Right lung (tissue), 10 donors: ENCODE measurements at places on chromosomes 11 and 22.
A peak's percentile ranks its signal among the peaks of the same experiment; 100 is the strongest.

DNA sequence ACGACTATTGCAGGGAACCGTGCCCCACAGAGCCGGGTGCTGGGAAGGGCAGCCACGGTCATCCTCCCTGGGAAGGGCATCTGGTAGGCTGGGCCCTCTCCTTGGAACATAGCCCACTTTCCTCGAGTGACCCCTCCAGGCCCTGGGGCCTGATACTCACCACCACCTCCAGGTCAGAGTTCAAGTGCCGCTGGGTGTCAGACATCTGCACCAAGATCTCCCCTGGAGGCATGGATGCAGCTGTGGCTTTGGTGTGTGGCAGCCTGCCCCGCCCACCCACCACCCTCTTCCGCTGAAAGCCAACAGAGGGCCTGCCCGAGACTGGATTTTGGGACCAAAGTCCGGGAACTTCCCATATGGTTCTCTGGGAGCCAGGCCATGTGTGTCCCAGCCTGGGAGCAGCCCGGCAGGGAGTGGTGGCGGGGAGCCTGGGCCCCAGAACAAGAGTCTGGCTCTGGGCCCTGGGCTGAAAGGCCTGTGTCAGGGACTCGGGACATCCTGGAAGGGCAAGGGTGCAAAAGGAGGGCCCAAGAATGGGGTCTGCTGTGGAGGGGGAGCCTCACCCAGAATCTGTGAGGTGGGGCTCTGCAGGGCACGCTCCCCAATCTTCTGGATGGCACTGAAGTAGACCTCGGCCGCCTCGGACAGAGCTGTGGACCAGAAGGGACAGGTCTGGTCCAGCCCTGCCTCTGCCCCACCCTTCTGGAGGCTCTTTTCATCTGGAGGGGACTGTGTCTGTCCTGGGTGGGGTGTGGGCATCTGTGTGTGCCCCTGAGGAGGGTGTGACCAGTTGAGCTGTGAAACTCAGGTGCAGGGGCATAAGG is 2.6 kb downstream of the BAIAP2L2 start:
- no peak for DNase-seq

- no peak for DNase-seq
Observed at GRCh38 chr11:1337647-1338007, 28.2 kb upstream of the TOLLIP start.

GRCh38 chr22:39622881-39623367 is 52.4 kb downstream of the CACNA1I start:
- peak; percentile 33 for DNase-seq

- DNase-seq: no peak
Observed at GRCh38 chr22:38728871-38729796, 23.4 kb downstream of the GTPBP1 start.

DNA sequence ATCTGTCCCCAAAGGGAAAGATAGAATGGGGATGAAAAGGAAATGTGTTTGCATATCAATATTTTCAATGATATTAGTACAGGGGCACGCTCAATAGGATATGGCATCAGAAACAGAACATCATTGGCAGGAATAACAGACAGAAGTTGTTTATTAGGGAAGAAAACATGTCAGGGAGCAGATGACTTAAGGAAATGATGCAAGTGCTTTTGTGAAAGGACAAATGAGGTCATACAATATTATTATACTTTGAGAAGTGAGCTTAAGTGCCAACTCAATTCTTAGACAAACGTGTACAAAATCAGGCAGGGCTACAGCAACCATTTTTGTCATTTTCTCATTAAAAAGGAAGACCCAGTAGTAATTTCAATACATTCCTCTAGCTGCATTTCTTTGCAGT is 388.4 kb downstream of the SOX6 start:
- no peak for DNase-seq

DNA sequence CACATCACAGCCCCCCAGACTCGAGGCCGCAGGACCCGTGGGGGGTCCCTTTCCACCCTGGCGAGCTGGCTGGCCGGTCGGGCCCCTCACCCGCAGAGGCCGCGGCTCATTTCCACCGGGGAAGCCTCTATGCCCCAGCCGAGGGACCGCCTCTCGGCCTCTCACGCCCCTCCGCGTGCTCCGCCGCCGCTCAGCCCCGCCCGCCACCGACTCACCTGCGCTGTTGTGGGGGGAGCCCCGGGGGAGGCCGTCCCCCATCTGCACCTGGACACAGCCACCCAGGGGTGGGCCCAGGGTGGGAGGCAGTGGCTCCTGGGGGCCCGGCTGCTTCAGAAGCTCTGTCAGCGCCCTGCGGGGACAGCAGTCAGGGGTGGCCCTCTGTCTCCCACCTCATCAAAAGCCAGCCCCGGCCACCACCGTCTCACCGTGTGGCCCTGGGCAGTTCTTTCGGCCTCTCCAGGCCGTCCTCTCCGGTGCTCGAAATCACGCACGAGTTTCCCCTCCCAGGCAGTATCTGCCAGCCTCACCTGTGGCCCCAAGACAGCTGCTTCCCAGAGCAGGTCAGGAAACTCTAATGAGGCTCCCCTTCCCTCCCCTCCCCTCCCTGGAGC is 3.8 kb downstream of the SHISA8 start:
- no peak for DNase-seq

DNA sequence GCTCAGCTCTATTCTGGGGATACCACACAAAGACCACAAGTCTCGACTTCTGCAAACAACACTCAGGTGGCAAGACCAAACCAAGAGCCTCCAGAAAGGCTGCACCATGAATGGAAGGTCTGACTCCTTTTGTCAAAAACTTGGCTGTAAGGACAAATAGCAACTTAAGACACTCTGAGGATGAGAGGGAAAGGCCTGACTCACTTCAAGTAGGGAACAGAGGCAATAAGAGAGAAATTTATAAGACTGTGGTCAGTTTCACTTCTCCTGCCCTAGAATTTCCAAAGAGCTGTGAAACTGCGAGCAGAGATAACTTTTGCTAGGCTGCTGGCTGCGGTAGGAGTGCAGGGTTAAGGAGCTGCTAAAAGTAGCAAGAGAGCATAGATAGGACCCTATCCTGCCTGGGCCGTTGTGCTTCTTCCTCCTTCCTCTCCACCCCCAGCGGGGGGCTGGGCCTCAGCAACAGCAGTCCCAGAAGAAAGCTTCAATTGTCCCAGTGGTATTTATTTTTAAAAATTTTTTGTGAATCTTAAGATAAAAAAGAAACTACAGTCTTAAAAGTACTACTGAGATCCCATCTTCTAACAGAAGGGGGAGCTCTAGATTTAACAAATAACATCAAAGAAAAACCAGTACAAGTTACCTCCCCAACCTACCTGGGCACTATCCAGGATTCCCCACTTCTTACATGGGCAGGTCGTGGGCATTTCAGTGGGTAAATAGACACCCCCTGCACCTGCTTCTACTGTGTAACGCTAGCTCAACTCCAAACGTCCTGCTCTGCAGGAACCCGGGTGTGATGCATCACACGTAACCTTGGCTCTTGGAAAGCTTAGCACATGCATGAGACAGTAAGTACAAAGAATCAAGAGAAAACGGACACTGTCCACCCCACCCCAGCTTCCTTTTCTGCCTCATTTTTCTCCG is 66.4 kb downstream of the SGSM3 start:
- DNase-seq: peak; percentile 49

- DNase-seq: no peak
Observed at GRCh38 chr22:24801901-24802465, 4.0 kb upstream of the SGSM1 start.

DNA sequence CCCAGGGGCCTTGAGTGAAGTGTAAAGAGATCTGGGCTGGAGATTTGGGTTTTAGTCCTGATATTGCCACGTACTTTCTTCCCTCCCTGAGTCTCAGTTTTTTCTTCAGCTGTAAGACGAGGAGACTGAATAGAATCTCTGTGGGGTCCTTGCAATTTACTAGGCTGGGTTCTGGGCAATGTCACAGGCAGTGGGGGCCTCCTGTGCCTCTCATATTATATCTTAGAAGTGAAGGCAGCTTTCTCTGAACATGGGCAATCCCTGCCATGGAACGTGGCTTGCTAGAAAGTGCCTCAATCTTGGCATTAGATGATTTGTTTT is 62.0 kb upstream of the PTPRJ start:
- no peak for DNase-seq

DNA sequence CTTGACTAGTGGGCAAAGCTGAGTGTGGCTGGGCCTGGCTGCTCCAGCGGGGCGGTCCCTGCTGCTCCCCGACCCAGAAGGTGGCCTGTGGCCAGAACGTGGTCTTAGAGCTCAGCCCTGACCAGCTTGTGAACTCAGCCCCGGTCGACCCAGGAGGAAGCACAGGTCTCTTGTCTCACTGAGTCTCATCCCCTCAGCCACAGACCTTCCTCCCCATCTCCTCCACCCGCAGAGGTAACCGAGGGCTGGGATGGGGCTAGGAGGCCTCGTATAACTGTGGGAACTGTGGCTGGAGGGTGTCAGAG is 546.2 kb upstream of the B3GAT1 start:
- DNase-seq: no peak

GRCh38 chr11:106840947-106841346 is 177.3 kb downstream of the GUCY1A2 start:
- no peak for DNase-seq

- peak; percentile 43 for DNase-seq
Observed at GRCh38 chr11:2653198-2653551, 46.6 kb downstream of the KCNQ1OT1 start.

- no peak for DNase-seq
Observed at GRCh38 chr11:44862558-44863101, 88.1 kb downstream of the TP53I11 start.

DNA sequence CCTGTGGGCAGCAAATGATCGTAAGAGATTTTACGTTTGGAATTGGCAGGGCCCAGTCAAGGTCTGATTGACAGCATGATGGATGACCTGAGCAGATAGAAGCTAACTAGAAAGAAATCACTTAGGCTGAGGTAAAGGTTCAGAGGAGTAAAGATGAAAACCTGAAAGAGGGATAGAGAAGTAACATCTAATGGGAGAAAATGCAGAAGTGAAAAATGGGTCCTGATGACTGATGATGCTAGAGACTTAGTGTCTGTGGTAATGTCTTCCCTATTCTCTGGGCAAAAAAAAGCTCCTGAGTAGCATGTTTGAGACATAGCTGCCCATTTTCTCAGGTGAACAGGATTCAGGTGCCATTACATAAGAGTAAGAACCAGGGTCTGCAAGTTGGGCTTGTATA is 628.8 kb upstream of the ANO5 start:
- no peak for DNase-seq

DNA sequence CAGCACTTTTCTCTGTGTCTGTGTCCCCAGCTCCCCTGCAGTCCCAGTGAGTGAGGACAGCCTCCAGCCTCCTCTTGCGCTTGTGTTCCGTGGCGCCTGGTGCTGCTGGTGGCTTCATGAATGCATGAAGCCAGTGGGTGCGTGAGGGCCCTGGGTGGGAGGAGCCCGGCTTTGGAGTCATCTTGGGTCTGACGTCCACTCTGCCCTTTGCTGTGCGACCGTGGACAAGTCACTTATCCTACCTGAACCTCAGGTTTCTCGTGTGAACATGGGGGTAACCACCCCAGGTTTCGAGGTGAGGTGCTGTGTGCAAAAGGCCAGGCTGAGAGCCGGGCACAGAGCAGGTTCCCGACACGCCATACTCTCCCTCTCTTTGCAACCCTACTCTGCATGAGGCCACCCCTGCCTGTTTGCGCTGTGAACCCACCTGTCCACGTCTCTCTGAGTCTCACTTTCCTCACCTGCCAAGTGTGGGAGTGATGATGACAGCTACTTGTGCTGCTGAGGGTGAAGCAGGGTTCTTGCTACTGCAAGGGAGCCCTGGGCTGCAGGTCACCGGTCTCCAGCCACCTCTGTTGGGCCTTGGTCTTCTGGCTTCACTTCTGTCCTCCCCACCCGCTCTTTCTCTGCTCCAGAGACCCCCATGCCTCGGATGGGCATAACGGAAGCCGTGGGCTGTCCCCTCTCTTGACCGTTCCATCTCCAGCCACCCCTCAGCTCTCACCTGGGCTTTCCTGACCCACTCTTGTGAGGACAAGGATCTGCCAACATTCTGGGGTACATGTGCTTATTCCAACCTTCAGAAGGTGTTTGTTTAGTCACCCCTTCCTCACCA is 537.6 kb downstream of the TBC1D22A start:
- no peak for DNase-seq

- no peak for DNase-seq
Observed at GRCh38 chr11:63556404-63557013, 6.7 kb downstream of the PLAAT2 start.

DNA sequence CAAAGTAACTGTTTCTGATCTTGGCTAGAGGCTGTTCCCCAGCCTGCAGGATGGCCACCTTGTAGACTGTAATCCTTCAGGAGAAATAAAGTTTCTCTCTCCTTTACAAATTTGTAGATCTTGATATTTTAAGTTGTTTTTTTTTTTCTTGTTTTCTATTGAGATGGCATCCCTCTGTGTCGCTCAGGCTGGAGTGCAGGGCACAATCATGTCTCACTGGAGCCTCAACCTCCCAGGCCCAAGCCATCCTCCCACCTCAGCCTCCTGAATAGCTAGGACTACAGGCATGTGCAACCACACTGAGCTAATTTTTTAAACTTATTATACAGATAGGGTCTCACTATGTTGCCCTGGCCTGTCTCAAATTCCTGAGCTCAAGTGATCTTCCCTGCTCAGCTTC is 389.8 kb upstream of the LRRC4C start:
- DNase-seq: no peak

DNA sequence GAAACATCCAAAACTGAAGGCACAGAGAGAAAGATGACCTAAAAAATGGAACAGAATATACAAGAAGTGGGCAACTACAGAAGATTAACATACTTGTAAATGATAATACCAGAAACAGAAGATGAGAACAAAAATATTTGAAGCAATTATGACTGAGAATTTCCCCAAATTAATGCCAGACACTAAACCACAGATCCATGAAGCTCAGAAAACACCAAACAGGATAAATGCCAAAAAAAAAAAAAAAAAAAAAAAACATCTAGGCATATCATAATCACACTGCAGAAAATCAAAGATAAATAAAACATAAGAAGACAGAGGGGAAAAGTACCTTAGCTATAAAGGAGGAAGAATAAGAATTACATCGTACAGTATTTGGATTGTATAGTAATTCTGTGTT is 65.3 kb downstream of the JAM3 start:
- no peak for DNase-seq

- DNase-seq: no peak
Observed at GRCh38 chr11:120928627-120929026, 95.3 kb upstream of the TBCEL start.

- DNase-seq: peak; percentile 91
Observed at GRCh38 chr11:75582895-75583717, 21.1 kb downstream of the SERPINH1 start.

GRCh38 chr11:70611821-70612220 is 213.5 kb downstream of the CTTN start:
- DNase-seq: no peak

- no peak for DNase-seq
Observed at GRCh38 chr11:7514099-7514591, 346 bp downstream of the PPFIBP2 start.

DNA sequence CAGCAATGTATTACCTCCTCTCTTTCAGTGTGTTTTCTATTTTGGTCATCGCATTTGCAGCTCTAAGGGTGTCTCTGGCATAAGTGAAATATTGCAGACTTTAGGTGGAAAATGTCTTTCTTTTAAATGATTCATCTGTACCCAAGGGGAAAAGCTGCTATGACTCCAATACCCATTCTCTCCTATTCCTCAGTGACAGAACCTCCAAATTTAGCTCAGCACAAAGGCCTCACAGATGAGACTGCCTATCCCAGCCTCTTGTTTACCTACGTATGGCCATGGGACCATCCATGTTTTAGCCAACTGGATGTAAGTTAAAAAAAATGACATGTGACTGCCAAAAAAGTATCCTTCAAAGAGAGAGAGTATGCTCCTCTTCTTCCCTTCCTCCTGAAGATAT is 7.9 kb downstream of the MTMR2 start:
- no peak for DNase-seq
